ENCODE measurements at places on chromosomes 4 and X.

GRCh38 chr4:119728692-119729593 lies 100.3 kb upstream of the PDE5A start:
- DNase-seq, result no peak

GRCh38 chrX:15056044-15056443 lies 182.8 kb downstream of the MOSPD2 start:
- no peak for DNase-seq

DNA sequence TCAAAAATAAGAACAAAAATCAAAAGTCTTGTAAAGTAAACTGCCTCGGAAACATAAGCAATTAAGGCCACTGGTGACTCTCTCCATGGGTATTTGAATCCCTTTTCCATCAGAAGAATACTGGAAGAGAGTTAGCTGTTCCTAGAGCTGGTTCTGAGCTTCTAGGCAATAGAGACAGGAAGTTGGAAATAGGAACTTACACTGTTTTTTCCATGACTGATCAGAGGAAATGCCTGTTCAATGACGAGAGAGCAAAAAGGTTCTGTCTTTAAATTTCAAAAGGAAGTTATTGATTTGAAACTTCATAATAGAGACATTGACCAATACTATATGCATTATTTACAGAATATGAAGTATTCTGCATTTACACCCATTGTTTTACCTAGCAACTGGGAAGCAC lies 503.5 kb upstream of the ARX start:
- DNase-seq, result no peak

DNA sequence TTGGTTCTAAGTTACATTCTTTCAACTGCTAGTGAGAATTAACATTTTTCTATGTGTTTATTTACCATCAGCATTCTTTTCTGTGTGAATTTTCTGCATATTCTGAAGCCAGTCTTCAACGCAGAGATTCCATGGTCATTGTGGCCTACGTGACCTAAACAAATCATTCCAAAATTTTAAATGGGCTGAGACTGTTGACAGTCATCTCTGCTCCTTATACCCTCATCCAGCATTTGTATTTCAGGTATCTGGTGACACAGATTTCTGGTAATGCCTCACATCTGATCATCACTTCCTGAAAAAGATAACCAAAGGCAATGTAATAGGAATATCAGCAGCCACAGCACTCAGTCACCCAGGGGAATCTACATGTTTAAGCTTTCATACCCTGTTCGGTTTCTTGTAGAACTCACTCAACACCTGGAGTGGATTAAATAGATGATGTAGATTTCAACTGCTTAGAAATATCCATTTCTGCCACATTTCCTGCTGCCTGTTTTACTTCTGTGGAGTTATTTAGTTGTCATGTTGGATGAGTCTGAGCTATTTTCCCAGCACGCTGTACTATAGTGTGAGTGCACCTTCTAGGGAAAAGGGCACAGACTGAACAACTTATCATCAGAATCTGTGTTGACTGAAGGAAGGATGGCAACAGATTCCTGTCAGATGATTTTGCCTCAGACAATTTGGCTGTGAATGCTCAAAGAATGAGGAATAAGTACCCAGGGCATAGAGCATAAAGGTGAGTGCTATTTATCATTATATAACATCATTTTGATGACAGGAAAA lies 73.0 kb upstream of the HPGD start:
- no peak for DNase-seq

- DNase-seq, result no peak
Observed at GRCh38 chr4:92071587-92071986, 232.2 kb upstream of the GRID2 start.

GRCh38 chrX:151458824-151459223 lies 61.8 kb downstream of the VMA21 start:
- DNase-seq, result no peak

DNA sequence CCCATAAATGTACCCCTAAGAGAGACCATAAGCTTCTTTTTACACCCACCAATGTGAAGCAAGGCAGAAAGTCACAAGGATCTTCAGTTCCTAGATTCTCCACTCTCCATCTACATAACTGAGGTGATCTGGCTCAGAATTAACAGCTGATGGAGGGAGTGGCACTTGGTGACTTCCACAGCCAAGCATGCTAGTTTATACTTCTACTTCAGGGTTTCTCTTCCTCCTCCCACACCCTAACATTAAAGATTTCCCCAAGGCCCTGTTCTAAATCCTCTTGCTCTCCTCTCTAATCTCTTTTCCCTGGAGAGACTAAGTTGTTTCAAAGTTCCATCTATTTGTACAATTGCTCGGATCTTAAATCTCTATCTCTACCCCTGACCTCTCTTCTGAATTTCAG lies 81.1 kb downstream of the MBNL3 start:
- DNase-seq, result no peak

GRCh38 chrX:46589977-46590723 lies 16.6 kb downstream of the CHST7 start:
- DNase-seq, result no peak

Data from WERI-Rb-1 (cell line).